Fibroblast of skin of scalp (primary cell): ENCODE measurements at places on chromosomes 1 and 21.

DNA sequence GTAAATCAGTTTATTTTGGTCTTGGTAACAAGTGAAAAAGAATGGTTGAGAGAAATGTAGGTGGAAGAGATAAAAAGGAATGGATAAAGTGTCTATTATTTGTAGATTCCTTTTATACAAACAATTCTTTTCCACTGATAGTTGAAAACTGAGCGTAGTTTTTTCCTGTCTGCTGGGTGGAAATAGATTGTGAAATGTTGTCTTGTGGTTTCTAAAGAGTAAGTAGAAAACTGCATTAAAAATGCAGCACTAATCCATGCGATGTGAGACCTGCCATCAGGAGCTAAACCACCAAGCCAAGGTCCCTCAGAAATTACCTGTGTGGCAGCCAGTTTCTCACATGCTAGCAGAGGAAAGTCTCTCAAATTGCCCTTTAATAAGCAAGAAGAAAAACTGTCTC is 103.2 kb upstream of the SLC44A3 start:
- no peak for DNase-seq

- DNase-seq: peak; percentile 96
Observed at GRCh38 chr1:161956097-161956496, 67.6 kb downstream of the OLFML2B start.

DNA sequence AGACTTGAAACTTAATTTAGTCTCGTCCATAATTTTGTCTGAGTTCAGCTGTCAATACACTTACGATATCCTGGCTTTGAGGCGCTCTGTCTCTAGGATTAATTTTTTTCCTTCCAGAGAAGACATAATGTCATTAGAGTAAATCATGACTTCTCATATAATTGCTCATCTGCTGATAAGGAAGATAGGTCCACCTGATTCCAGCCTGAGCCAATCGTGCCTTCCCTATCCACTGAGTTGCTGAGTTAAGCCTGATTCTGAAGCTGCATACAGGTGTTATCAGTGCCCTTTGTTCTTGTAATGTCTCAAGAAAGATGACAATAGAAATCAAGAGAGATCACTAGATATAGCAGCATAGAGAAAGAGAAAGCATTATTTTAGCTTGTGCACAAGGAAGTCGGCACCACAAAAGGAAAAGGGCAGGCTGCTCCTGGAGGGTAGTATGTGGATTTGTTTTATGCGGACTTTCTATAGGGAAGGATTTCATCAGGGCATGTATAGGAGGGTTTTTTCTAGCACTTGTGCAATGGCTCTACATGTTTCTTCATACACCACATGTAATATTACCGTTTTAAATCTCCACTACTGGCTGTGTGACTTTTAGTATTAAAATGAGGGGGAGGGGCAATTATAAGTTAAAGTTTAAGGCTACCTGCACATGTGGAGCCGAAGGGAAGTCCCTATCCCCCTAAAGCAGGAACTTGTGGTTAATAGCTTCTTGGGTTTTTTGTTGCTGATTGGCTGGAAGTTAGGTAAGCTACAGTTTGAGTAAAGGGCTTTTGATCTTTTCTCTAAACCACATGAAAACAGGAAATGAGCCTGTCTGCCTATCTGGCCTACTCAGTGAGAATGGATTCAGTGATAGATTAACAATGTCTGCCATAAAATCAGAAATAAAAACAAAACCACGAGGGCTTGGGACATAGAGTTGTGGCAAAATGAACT is 133.4 kb downstream of the PLPPR5 start:
- no peak for DNase-seq

- no peak for DNase-seq
Observed at GRCh38 chr1:94358630-94359599, 59.3 kb upstream of the ABCD3 start.

- peak; percentile 33 for DNase-seq
Observed at GRCh38 chr1:186154651-186155050, 220.4 kb downstream of the TPR start.

DNA sequence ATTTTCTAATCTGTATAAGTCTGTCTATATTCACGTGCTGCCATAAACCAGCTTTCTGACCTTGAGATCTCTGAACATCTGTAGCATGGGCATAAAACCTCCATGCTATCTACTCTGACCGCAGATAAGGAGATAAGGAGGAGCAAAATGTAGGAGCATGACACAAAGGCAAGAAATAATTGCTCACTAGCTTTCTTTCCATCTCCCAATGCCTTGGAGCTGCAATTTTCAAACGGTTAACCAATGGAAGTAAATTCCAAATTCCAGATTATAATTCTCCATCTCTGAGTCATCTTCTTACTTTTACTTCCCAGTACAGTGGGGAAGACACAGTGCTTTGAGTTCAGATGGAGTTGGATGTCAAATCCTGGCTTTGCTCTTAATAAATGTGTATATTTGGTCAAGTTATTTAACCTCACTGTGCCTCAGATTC is 41.6 kb downstream of the CD58 start:
- peak; percentile 62 for DNase-seq

DNA sequence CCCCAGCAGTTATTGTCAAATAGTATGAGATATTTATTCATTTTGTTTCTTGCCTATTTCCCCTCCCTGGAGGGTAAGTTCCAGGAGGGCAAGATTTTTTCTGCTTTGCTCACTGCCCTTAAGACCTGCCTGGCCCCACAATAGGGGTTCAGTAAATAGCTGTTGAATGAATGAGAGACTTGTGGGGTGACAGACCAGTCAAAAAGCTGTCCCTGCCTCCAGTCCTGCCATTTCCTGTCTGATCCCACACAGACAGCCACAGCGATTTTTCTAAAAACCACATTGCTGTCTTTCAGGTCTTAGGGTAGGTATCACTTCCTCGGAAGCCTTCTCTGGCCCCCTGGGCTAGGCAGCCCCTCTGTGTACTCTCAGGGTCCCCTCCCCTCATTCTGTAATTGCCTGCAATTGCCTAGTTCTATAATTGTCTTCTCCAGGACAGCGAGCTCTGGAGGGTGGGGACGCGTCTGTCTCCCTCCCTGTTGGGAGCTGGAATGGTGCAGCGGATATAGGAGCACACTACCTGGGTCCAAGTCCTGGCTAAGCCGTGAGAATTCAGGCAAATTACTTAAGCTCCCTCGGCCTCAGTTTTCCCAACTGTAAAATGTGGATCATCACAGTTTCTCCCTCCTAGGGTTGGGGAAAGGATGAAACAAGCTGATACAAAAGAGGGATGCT is 1.8 kb upstream of the EXTL1 start:
- peak; percentile 82 for DNase-seq
